ENCODE measurements at places on chromosomes 3 and 15.

DNA sequence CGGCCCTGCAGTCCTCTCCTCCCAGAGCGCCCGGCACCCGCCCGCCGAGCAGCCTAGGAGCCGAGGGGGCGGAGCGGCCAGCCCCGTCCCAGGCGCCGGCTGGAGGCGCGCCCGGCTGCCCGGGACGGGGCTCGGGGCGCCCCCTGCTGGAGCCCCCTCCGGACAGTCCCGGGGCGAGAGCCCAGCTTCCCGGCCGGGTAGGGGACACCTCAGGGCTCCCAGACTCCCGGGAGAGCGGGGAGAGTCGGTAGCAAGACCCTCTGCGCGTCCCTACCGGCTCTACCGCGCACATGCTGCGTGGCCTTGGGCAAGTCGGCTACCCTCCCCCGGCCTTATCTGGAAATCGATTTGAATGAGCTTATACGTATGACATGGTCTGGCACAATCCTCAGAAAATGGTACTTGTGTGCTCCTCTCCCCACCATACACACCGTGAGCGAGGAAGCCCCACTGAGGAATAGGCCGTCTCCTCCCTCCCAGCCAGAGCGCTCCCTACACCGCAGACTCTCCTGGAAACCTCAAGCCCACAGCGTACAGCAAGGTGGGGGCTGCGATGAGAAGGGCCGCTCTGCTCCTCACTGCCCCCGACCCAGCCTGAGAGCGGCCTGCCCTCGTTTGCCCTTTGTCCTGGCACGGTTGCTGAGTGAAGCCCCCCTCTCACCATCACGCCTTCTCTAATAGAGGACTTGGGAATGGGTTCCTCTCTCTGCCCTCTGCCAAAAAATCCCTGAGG is at the start of gene DAPK2:
Gene DAPK2 (minus strand): TSS at position 65 of the 733 bp plus-strand sequence. CDS start 6,224 bp downstream, outside the sequence.
- DNase-seq, result peak; percentile 86

GRCh38 chr15:58924327-58924726 is 9.2 kb downstream of the SLTM start:
- no peak for DNase-seq

DNA sequence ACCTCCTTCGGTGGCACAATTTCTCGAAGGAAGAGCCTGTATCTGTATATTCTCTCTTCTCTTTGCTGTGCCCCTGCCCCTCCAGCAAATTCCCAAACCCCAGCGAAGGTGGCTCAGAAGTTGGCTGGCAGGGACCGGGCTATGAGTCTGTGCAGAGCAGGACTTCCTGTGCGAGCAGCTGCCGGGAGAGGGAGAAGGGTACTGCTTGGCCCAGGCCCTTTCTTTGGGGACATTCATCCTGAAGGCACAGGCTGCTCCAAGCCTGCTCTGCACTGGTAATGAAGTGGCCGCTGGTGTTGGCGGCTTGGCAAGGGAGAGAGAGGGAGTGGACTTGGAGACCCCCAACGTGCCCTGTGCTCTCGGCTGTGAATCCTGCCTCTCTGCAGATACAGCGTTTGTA is 1.5 kb downstream of the SLC6A11 start:
- DNase-seq, result no peak

GRCh38 chr3:81080608-81081007 is 680.8 kb downstream of the GBE1 start:
- DNase-seq, result no peak

DNA sequence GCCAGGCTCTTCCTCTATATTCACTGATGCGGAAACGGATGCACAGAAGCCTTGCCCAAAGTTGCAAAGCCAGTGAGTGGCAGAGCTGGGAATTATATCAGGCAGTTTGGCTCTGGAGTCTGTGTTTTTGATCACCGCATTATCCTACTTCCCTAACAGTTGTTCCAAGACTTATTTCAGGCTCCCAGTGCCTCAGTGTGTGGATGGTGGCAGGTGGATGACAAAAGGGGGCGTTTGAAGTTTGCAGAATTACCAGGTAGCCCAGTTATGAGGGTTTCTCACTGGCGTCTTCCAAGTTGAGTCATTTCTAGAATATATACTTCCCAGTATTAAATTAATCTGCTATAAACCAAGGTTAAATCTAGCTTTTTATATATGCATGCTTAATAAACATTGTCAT is 81.0 kb downstream of the USP13 start:
- no peak for DNase-seq

DNA sequence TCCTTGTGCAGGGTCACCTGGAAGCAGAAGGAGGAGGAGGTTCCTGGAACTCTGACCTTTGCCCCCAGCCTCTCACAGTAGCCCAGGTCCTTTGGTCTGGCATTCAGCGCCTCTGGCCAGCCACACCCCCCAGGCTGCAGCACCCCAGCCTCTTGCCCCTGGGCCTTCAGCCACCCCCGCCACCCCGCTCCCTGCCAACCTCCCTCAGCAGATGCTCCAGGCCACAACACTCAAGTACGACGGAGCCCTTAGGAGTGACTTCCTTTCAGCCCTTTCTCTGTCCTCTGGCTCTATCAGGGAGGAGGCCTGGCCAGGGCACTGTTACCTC is 45.2 kb downstream of the GRIP2 start:
- DNase-seq, result no peak

GRCh38 chr3:171442184-171442583 is 18.0 kb downstream of the TNIK start:
- no peak for DNase-seq

GRCh38 chr15:44788748-44789147 is 52.4 kb downstream of the TRIM69 start:
- no peak for DNase-seq

GRCh38 chr15:69026355-69026754 is 11.9 kb downstream of the NOX5 start:
- no peak for DNase-seq

GRCh38 chr3:187992609-187993008 is 161.3 kb upstream of the LPP start:
- no peak for DNase-seq

- no peak for DNase-seq
Observed at GRCh38 chr3:194851941-194852340, 166.3 kb downstream of the FAM43A start.

- no peak for DNase-seq
Observed at GRCh38 chr3:197336348-197336747, 37.9 kb upstream of the DLG1 start.

- DNase-seq, result no peak
Observed at GRCh38 chr3:70990185-70990584, 593.3 kb downstream of the FOXP1 start.

- DNase-seq, result no peak
Observed at GRCh38 chr15:47718497-47719437, 1.5 kb downstream of the SEMA6D start.

DNA sequence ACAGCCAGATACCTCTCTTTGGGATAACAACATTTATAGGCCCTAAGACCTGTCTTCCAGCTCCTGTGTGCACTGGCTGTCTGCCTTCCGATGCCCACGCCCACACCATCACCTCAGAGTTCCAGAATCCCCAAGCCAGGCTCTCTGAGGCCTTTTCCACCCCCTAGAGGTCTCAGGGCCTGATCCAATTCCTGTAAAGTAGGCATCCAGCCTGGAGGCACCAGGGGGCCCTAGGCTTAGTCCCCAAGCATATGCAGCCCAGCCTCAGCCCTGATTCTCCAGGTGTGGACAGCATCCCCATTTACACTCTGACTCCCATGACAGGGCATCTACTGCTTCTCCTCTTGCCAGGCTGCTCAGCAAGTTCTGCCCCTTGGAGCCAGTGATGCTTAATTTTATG is 72.7 kb upstream of the CORO2B start:
- no peak for DNase-seq

DNA sequence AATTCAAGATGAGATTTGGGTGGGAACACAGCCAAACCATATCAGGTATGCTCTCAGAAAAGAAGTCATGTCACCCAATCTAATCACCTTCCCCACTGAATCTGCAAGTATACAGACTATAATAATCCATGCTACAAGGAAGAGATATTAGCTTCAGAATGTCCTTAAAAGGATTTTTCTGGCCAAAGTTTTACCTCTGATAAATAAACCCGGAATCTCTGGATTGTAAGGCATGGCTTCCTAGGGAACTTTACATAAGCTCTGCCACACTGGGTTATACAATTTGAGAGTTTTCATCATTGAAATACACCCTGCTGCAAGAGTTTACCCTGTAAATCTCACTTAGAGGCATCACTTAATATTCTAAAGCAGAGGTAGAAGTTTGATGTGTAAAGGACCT is 330.5 kb upstream of the KCNMB2 start:
- no peak for DNase-seq

DNA sequence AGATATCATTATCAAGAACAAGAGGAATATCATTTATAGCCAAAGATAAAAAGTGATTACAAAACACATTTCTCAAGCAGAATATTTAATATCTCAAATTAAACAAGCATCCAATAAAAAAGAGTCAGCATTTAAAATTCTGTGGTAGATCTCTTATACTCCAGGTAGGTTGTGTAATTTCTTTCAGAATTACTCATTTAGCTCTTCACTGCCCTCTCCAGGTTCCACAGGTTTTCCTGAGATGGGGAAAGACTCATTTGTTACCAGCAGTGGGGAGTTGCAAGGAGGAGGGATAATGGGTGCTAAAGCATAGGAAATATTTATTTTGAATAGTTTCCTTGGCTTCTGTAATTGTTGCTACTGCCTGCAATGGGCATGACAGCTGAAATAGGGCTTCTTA is 83.1 kb upstream of the RASGRP1 start:
- DNase-seq, result no peak

DNA sequence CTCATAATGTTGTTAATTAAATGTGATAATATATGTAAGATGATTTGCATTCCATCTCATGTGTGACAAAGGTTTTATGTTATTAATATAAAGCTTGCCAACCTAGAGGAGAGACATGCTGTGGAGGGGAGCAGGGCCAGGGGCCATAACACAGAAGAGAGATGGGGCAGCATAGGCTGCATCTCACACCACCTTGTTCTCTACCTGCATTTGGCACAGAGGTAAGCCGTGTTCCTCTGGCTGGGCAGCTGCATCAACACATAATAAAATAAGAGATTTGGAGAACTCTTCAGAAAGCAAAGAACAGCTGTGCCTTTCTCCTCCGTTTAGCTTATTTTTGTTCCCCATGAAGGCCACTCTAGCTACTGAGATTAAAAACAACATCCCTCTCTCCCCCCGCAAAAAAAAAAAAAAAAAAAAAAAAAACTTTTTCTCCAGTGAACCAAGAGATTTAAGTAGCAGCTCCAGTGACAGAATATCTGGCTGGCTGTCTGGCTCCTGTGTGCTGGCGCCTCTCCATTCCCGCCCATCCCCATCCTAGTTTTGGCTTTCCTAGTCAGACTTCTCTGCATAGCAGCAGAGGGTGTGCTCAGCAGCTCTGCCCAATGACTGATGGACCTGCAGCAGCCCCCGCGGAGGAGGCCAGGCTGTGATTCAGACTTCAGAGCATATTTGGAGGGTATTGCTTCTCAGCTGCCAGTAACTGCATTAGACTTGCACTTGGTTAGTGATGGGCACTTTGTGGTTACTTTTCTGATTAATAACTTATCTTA is 52.2 kb upstream of the STXBP5L start:
- no peak for DNase-seq

GRCh38 chr3:134048278-134048996 is 18.7 kb upstream of the SLCO2A1 start:
- no peak for DNase-seq

GRCh38 chr15:100922192-100923040 is 3.3 kb downstream of the LRRK1 start:
- no peak for DNase-seq

DNA sequence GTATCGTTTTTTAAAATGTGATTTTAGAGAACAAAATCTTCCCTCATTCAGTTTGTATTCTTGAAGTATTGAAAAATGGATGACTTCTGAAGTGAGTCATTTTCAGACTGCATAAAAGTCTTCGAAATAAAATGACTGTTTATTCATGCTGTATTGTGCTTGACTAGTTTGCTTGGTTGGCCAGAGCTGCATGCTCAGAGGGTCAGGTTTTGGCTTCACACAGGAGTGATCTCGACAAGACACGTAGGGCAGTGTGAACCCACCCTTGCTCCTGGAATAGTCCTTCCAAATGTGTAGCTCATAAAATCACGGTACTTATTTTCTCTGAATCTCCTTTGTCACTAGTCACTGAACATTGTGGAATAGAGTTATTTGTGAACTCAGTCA is 73.3 kb downstream of the FNDC3B start:
- DNase-seq, result no peak

DNA sequence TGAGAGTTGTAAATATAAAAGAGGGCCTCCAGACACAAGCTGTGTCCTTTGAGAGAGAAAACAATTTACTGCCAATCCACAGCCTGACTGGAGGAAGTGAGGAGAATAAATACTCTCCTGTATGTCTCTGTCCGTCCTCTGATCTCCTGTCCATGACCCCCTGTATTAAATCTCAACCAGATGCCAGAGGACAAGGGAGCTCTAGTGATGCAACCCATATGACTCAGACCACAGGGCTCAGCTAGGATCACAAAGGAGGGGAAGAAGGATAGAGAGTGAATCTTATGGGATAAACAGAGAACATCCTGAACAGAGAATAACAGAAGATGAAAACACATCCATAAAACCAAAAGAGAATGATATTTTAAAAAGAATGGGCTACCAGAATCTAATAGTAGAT is 482.6 kb downstream of the PLOD2 start:
- DNase-seq, result no peak

DNA sequence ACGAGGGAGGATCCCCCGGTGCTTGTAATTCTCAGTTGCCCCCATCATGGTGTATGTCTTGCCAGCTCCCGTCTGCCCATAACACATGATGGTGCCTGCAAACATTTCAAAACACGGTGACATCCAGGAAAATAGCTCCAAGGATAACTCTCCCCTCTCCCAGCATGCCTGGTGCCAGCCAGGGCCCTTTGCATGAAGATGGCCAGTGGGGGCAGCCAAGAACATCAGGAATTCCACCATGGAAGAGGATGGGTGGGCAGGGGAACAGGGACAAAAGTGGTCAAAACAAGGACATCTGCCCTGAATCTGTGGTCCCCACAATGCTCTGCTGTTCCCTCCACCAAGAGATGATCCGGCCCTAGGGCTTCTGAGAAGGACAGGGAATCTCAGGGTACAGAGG is 9.0 kb downstream of the KIF9 start:
- DNase-seq, result no peak

DNA sequence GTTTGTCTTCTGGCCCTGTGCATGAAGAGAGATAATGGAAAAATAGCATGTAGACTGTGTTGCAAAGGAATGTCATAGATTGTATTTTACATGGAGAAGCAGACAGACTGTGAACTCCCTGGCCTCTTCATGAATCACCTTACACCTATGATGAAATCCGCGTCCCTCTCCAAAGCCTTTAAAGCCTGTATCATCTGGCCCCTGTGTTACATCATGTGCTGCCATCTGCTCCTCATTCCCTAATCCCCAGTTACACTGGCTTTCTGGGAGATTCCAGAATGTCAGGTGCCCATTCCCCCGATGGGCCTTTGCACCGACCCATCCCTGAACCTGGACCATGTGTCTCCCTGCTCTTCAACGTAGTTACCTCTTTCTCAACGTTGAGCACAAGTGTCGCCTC is 190.8 kb downstream of the ADAMTSL3 start:
- no peak for DNase-seq

GRCh38 chr3:106913966-106914365 is 463.3 kb upstream of the CCDC54 start:
- no peak for DNase-seq

- DNase-seq, result no peak
Observed at GRCh38 chr3:9000041-9000440, 36.8 kb upstream of the RAD18 start.
